ENCODE measurements at places on chromosomes 4 and X. TPM values are rescaled to one million over a fixed set of nuclear protein-coding genes. Genes with fewer than 3 reads are reported as not detected.

GRCh38 chr4:172721659-172722058, 447.0 kb upstream of the GALNT7 start:
- no peak for DNase-seq

GRCh38 chr4:78707268-78707667, 68.9 kb upstream of the BMP2K start:
- no peak for DNase-seq

Gene USP26
- not detected for total RNA-seq

DNA sequence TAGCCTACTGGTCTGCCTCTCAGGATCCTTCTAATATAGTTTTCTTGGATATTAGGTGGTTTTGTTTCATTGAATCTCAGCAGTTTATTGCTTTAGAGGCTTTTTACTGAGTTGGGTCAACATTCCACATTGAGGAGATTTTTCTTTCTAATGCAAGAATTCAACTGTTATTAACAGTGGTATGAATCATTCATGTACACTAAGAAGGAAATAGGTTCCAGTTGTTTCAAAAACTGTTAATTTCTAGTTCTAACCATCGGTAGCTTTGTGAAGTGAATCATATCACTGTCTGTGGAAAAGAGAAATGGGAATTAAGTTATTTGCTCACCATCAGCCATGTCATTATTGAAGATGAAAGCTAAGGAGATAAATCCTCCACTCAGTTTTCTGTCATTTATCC, 331.5 kb downstream of the RPA4 start:
- no peak for DNase-seq

GRCh38 chr4:150006197-150006596, 72.0 kb upstream of the DCLK2 start:
- no peak for DNase-seq

GRCh38 chr4:6668391-6668790, 25.3 kb upstream of the S100P start:
- DNase-seq, result peak; percentile 32

DNA sequence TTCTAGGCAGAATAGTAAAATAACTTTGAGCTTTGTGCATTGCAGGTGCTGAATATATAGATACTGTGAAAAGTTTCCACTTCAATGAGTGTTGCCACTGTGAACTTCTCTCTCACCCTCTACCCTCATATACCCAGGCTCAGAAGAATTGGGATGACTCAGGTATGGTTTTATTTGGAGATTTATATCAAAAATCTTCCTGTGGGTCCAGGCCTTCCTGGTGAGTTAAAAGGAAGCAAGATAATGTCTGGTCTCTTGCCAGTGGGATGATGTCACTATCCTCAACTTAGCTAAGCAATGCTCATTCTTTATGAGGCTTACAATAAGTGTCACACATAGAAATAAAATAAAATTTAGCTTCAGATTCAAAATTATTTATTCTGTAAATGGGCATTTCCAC, 153.3 kb upstream of the TENT5D start:
- DNase-seq, result no peak

GRCh38 chr4:78237360-78237759, 180.2 kb downstream of the FRAS1 start:
- DNase-seq, result no peak

GRCh38 chrX:40832723-40833122, 97.4 kb upstream of the MED14 start:
- no peak for DNase-seq

DNA sequence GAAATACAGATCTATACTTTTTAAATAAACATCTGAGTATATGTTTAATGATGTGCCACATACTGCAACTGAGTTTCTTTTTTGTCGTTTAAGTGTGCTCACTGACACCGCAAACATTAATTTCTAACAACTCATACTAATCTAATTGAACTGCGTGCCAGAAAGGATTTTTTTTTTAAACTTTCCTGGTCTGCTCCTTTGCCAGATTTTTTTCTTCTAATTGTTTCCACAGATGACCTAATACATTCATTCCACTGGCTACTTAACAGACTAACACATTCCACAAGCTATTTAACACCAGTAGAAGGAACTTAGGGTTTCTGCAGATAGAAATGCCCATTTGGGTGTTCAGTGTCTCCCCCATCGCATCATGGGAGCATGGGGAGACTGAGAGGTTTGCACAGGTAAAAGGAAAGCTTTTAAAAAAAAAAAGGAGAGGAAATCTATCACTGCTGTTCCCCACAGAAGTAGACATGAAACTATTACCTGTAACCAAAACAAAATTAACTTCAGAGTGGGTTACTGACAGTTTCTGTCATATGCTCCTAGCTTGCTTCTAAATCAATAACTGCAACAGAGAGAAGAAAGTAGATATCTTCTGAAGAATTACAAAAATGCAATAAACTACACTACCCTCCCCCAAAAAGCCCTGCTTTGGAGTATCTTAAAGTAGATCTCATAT, 31.6 kb downstream of the SH3KBP1 start:
- DNase-seq, result no peak

- no peak for DNase-seq
Measured at GRCh38 chr4:119000400-119000799, 111.7 kb downstream of the SYNPO2 start.

Gene STAG2
- total RNA-seq, result 45.3 TPM

- DNase-seq, result no peak
Measured at GRCh38 chr4:6731780-6732179, 15.8 kb downstream of the BLOC1S4 start.

DNA sequence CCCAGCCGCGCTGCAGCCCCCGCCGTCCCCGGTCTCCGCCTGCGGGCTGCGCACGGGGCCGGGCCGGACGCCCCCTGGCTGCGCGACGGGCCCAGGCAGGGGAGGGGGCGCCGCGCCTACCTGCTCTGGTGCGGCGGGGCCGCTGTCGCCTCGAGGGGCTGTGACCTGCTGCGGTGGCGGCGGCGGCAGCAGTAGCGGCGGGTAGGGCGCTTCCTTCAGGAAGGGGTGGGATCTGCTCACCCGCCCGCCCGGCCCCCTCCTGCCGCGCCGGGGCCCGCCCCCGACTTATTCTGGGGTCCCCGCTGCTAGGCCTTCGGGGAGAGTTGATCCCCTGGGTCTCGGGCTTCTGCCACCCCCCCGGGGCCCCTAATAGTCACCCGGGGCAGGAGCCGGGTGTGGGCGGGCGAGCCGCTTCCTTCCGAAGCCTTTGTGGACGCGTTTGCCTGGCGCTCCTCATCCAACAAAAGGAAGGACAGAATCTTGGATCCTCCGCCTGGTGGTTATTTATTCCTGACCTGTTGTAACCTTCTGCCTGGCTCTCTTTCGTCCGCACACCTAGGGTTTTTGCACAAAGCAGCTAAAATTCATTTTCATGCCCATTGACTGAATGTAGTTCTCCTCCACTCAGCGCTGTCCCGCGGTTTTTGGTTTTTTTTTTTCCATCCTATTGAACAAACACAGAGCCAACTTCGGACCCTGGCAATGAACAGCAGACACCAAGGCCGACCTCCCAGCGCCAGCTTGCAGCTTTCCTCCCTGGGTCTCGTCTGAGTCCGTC, at the start of gene TMEM150C:
Gene TMEM150C, minus strand, starts transcription at position 203 of the 778 bp plus-strand sequence. CDS start 57,331 bp downstream, outside the sequence.
- no peak for DNase-seq

DNA sequence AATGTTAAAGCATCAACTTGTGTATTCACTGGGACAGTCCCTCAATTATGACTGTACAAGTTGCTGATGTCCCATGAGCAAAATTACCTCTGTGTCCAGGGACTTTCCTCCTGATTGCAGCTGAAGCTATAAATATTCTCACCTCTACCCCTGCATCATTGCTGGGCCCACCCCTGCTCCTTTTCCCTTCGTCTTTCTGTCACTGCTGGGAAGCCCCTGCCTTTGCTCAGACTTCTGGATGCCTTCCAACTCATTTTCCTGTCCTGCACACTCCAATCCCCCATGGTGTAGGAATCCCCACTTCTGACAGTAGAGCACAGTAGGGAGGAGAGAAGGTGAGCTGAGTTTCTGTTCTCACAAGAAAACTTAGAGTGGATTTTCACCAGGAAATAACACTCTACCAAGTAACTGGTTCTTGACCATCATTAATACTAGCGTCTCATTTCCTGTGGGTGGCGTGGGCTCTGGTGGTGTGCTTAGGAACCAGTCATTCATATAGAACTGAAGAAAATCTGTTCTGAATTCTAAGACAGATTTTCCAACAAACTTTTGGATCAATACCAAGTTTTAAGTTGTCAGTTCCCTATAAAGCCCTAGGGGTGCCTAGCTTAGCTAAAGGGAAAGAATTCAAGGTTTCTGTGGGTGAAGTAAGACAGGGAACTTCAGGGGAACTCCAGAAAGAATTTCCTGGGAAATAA, 136.2 kb upstream of the MED14 start:
- peak; percentile 55 for DNase-seq

DNA sequence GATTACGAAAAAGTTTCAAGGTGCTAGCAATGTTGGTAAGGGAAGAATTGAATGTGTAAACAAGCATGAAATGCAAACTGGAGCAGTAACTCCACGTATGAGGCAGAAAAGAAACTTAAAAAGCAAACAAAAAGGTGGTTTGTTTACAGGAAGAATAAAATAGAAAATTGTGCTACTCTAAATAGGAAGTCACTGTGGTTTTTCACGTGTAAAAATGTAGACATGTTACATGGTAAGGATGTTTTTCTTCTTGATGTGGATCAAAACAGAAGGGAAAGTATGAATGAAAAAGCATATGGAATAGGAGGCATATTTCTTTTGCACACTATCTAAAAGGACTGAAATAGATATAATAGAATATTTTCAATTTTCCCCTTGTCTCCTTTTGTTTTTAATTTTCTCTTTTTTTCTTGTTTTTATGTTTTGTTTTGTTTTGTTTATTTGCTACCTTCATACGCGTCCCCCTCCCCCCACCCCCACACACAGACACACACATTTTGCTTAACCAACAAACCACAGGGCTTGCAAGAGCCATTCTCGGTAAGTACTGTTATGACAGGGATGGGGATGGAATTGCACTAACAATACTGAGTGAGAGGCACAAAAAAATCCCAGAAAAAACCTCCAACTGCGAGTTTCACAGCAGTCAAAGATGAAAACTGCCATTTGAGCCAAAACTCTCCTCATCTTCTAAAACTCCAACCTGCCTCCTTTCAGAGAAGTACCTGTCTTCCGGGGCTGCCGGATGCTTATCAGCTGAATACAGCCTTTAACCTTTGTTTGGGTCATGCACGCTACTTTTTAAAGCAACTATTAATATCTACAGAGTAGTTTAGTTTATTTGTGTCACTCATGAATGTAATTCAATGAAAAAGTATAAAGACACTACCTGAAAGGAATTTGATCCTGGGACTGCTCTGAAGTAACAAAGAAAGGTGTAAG, 135.8 kb downstream of the IL15 start:
- DNase-seq, result no peak

DNA sequence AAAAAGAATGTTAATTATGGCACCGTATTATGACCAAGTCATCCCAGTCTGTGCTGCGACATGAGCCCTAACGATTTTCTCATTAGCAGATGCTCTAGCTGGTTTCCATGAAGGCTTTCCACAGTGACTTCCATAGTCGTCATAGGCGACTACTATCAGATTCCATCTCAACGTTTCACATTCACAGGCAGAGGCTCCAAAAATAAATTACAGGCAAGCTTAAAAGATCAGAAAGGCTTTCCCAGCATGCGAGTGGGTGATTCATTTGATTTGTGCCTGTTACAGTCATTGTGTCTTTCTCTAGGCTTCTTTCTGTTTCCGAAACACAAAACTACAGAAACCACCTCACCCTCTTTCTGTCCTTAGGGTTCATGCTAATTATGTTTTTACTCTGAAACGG, 43.2 kb downstream of the PALLD start:
- DNase-seq, result no peak

DNA sequence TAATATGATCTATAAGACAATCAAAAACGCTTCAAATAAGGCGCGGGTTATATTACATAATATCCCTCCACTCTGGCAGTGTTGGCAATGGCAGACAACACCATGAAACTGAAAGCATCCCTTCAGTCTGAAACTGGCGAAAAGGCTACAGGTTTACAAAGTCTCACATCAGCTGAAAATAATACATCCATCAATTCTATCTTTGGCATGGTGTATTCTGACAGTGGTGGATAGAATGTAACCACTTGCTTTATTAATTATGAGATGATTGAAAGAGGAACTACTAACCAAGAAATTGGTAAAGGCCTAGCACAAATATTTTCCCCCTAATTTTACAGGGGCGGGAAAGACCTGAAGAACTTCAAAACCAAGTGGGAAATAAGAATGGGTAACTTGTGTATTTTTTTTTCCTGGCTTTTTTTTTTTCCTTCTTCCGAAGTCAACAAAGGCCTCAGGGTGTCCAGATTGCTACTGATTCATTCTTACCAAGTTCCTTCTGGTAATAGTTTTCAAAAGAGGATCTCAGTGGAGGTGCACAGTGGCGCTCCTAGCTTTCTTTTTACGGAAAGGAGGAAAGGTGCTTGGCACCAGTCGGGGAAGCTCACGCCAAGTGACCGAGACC, 728 bp downstream of the UBA6 start:
- DNase-seq, result no peak

GRCh38 chrX:41033299-41033698, 51.9 kb upstream of the USP9X start:
- no peak for DNase-seq

DNA sequence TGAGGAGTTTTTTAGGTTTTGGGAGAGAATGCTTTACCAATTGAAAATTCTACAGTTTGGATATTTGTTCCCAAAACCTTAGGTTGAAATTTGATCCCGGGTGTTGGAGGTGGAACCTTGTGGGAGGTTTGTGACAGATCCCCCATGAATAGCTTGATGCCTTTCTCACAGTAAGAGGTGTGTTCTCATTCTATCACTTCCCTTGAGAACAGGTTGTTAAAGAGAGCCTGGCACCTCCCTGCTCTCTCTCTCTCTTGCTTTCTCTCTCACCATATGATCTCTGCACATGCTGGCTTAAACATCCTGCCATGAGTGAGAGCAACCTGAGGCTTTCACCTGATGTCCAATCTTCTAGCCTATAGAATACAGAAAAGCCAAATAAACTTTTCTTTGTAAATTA, 1475.5 kb upstream of the AGA start:
- DNase-seq, result no peak

Gene KCND1
- total RNA-seq, result 0.51 TPM

GRCh38 chrX:71859637-71860036, 51.0 kb upstream of the NHSL2 start:
- DNase-seq, result no peak

- DNase-seq, result no peak
Measured at GRCh38 chrX:118928151-118928550, 46.3 kb upstream of the LONRF3 start.

GRCh38 chr4:100317032-100317864, 127.0 kb upstream of the DDIT4L start:
- no peak for DNase-seq

Gene MAMLD1
- total RNA-seq, result 1.5 TPM

- no peak for DNase-seq
Measured at GRCh38 chr4:12139296-12139695, 710.6 kb upstream of the HS3ST1 start.

GRCh38 chr4:158530381-158530780, 8.7 kb downstream of the RXFP1 start:
- DNase-seq, result no peak

Gene NALF2
- total RNA-seq, result 1.0 TPM

- no peak for DNase-seq
Measured at GRCh38 chr4:119861731-119862130, 204.9 kb downstream of the MAD2L1 start.

- DNase-seq, result no peak
Measured at GRCh38 chr4:129966175-129966574, 870.2 kb downstream of the C4orf33 start.

Gene EDA2R
- 3.9 TPM for total RNA-seq

Measured in epithelial cell of proximal tubule (primary cell).